Posterior vena cava (tissue), 2 donors: ENCODE measurements at places on chromosomes 4 and X.
A peak's percentile ranks its signal among the peaks of the same experiment; 100 is the strongest.

DNA sequence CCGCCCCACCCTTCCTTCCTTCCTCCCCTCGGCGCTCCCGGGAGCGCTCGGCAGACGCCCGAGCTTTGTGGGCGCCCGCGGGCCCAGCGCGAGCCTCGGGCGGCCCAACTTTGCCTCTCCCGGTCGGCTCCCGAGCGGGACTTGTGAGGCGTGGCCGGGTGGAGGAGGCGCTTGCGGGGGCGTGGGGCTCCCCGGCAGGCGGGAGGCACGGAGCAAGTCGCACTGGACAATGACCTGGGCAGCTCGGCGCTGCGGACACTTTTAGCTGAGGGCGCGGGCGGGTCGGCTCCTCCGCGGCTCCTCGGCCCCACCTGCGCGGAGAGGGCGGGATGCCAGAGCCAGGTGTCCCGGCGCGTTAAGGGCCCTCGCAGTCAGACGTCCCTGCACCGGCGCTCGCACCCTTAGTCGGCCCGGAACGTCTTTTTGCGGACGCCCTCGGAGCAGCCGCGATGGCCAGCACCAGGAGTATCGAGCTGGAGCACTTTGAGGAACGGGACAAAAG lies 385 bp downstream of the DCLK2 start:
- peak; percentile 87 for DNase-seq

- no peak for DNase-seq
Observed at GRCh38 chr4:159941076-159941475, 838.2 kb downstream of the RAPGEF2 start.

DNA sequence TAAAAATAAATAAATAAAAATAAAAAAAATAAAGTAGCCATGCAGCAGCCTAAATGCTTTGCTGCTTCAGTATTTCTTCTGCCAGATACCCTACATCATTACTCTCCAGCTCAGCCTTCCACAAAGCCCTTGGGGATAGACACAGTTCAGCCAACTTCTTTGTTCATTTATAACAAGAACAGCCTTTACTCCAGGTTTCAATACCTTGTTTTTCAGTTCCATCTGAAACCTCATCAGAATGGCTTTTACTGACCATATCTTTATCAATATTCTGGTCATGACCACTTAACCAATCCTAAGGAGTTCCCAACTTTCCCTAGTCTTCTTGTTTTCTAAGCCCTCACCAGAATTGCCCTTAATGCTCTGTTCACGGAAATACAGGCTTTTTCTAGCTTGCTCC lies 128.3 kb upstream of the MED14 start:
- no peak for DNase-seq

DNA sequence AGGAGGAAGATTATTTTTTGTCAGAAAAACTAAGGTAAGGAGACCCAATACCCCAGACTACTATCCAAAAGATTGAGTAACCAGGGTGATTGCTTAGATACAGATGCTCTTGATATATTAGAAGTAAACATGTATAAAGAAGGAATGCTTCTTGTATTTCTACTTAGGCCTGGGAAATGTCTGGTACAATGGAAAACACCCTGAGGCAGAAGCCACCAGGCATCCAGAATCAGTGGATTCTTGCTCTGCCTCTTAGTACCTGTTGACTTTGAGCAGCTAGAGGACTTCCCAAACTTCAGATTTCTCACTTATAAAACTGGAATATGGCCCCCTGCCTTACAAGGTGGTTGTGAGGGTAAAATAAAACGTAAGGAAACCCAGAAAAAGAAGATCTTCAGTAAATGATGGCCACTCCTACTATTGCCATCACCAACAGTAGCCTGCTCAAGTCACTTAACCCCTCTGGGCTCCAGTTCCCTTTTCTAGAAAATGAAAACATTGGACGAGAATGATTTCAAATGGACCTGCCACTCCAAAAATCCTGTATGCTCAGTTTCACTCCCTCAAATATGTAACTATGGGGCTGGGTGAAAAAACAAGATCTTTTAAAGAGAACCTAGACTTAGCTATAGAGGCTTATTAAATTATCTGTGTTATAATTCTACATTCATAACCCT lies 56.6 kb downstream of the AMELX start:
- no peak for DNase-seq

DNA sequence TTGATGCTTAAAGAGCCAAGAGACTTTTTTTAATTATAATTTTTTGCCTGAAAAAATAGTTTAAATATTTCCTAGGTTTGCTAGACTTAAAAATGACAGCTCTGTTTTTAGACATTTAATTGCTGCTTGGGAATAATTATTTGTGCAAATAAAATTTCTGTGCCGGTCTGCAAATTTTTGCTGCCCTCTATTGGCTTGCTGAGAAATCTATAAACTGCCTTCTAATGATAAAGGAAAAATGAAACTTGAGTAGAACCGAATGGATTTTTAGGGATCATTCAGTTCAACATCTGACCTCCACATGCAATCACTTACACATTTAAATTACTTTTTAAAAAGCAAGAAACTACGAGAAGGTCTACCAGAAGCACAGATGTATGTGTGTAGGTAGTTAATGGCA lies 434.0 kb downstream of the FAM133A start:
- DNase-seq = no peak
